Uterus (tissue), 4 donors: ENCODE measurements at places on chromosomes 3 and 15.

DNA sequence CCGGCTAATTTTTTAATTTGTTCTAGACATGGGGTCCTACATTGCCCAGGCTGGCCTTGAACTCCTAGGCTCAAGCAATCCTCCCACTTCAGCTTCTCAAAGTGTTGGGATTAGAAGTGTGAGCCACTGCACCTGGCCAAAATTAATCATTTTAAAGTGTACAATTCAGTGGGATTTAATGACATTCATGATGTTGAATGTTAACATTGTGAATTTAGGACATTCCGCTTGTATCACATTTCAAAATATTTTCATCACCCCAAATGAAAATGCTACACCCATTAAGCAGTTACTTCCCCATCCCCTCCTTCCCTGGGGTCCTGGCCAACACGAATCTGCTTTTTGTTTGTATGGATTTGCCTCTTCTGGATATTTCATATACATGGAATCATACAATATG is 62.1 kb upstream of the CGNL1 start:
- no peak for DNase-seq

DNA sequence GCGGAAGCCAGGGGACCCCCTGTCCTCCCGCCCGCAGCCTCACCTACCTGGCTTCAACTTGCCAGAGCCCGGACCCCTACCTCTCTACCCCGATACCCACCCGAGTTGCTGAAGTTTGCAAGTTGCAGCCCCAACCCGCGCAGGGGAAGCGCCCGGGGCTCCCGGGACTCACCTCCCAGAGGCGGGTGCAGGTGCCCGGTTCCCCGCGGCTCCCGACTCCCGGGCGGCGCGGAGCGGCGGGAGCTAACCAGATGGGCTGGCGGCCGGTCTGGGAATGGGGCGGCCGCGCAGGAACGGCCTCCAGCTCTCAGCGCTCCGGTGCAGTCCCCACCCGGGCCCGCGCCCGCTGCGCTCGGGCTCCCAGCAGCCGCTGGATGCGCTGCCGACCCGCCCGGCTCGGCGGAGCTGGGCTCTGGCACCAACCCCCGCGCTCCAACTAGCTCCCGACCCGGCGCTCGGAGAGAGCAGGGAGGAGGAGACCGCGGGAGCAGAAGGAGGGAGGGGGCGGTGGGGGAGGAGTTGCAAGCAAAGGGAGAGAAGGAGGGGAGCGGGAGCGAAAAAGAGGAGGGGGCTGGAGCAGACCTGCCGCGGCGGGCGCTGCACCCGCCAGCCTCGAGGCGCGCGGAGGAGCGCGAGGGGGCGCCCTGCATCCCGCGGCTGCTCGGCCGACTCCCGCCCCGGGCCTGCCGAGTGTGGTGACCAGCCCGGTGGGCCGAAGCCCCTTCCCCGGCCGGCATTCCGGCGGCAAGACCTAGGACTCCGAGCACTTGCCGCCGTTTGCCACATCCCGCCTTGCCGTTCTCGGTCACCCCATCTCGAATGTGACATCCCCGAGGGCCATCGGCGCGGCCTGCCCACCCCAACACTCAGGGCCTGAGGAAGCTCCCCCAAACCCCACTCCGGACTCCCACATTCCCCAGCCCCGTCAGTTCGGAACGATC is at the start of gene SEMA5B:
SEMA5B (minus strand) TSS at position 472 of the 941 bp plus-strand sequence. CDS start 66,500 bp downstream, outside the sequence.
- DNase-seq: peak; percentile 40

DNA sequence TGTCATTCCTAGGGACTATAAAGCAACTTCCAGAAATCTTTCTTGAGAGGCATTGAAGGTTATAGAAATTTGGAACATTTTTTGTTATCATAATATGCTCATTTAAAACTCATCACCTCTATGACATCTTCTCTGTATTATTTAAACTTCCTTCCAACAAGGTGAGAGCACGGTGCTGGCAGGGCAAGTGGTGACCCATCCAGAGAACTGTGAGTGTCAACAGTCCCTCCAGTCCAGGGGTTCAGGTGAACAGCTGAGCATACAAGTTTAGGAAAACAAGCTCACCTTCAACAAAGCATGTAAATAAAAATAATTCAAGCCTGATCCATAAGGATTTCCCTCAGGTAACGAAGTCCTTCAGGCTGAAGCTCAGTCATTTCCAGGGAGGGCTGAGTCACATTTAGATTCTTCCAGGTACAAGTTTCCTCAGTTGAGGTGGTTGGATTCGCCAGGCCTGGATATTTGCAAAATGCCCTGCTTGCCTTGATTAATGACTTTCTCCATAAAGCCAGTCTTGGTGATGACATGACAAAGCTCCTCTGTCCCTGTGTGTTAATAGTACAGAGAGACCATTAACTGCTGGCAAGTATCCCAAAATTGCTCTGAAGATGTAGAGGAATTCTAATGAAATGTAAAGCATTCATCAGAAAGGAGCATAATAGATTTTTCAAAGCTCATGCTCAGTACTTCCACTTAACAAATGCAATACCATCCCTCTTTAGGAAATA is 263.6 kb upstream of the GADL1 start:
- no peak for DNase-seq

DNA sequence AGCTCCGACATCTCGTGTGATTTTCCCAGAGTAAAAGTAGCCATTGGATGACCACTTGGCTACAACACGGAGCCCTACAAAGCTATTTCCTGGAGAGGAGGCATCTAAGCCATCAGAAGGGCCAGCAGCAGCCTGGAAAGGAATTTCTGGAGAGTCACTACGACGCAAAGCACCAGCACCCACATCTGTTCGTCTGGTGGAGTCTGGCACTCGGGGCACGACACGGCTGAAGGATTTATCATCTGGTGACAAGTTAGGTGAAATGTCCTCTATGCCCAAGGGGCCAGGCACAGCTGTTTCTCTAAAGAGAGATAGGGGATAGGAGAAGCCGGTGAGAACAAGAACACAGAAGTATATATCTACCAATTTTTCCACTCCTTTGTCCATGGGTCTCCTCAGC is 49.5 kb downstream of the TUBGCP4 start:
- no peak for DNase-seq

- peak; percentile 45 for DNase-seq
Measured at GRCh38 chr3:12193485-12194165, 34.9 kb upstream of the TIMP4 start.

- no peak for DNase-seq
Measured at GRCh38 chr3:61537366-61537765, 24.0 kb upstream of the PTPRG start.

DNA sequence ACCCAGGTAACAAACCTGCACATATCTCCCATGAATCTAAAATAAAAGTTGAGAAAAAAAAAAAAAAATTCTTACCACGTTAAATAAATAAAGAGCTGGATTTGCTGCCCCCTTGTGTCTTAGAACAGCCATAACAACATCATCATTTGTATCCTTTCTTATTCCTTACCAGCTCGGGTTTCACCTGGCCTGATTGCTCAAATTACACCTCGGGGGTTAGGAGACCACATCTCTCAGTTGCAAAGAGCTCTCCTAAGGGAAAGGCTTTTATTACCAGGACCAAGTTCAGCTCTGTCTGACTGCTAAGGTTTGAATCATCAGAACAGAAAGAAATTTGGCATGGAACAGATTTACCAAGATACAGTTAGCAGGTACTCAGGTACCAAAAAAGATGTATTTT is 25.8 kb upstream of the RPL39L start:
- peak; percentile 42 for DNase-seq

GRCh38 chr3:9385187-9386077 is 12.0 kb upstream of the SETD5 start:
- no peak for DNase-seq

DNA sequence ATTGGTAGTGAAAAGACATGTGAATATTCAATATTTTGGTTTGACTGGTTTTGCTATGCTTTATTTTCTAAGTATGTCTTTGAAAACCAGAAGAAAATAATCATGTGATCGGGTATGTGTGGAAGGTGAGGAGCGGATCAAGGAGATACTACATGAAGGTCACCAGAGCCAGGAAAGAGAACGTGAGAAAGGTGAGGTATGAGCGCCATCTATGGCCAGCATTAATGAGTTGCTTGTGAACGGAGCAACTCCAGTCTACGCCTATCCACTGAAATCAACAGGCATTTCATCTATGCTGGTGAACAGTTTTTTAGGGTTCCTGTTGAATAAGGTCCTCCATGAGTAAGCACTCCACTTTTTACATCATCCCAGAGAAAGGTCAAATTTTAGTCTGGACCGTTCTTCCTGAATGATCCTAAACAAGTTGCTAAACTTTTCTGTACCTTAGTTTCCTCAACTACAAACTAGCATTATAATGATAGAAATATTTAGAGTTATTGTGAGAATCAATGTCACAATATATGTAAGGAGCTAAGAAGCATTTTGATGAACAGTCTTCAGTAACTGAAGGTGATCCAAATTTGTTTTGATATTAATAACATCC is 1435.2 kb upstream of the CADM2 start:
- DNase-seq: no peak

GRCh38 chr3:69290006-69290405 is 95.9 kb downstream of the FRMD4B start:
- no peak for DNase-seq

- no peak for DNase-seq
Measured at GRCh38 chr3:4855676-4856075, 123.6 kb upstream of the BHLHE40 start.

DNA sequence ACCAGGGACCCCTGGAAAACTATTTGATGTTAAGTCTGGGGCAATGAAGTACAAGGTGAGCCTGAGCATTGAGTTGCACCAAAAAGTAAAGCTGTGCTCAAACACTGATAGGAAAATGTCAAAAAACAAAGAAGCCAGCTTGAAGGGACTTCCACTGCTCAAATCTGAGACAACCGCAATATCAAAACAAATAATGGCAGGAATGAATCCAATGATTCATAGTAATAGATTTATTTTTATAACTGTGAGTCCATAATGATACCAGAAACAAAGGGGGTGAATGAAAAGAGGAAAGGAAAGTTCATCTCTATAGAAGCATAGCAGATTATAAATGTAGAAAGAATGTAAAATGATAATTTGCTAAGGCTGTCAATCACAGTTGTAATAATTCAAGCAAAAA is 237.3 kb upstream of the ZBTB20 start:
- no peak for DNase-seq

DNA sequence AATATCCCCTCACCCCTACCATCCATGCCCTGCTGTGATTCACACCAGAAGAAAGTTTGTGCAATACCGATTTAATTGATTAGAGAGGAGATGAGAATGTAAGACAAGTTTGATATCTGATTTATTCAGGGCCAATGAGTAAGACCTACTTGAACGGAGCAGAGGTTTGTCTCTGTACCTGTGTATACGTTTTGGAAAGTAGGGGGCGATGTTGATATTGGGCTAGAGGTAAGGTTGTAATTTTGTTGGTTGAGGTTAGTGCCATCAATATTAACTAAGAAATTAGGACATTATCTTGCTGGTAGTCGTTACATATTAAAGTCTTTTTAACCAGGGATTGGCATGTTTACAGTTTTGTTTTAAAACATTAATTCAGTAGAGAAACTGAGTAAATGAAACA is 20.5 kb downstream of the EAF2 start:
- DNase-seq: no peak

GRCh38 chr3:5510300-5510699 is 322.8 kb downstream of the EDEM1 start:
- no peak for DNase-seq

DNA sequence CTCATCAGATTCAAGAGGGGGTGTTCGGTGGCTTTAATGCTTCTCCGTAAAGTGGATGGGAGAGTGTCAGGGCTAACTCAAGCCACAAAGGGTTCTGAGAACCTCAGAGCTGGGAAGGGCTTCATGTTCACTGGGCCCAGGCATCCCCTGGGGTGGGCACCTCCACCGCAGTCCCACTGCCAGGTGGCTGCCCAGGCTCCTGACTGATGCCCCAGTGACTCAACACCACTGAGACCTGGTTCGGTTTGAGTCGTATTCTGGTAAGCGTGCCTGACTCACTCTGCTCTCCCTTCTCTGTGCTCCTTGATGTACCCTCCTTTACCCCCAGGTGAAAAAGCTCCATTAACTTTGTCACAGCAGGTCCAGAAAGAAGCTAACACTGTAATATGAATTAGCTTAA is 304.6 kb downstream of the RPLP1 start:
- DNase-seq: no peak

GRCh38 chr3:77563012-77563411 is 523.1 kb downstream of the ROBO2 start:
- no peak for DNase-seq

GRCh38 chr3:186176373-186176990 is 67.6 kb upstream of the ETV5 start:
- no peak for DNase-seq

DNA sequence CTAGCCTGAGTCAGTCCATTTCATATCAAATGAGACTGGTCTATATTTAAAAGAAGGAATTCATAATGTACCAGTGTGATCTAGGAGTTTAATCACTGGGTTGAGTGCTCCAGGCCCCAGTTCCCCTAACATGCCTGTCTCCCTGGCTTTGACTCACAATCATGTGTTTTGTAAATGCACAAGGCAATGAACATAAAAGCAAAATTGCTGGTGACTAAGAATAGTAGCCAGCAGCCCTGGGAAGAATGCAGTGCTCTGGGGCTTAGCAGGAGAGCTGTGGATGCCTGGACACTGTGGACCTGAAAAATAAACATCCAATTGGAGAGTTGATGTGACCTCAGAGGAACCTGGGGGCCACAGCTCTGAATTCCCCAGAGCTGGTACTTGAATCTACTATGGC is 50.3 kb downstream of the SYNPR start:
- DNase-seq: no peak

DNA sequence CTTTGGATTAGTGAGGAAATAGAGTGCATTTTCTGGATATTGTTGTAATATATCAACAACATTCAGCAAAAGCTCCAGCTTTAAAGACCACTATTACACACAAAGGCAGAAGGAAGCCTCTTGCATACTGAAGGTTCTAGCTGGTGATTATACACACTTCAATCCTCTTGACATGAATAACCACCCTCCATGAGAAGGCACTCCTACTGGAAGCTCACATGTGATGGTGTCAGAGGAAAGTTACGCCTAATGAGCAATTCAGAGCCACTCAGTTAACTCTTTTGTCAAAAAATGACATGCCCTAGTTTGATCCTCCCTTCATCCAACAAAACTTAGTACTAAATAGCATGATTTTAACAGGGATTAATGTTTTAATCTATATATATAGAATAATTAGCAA is 124.6 kb upstream of the LYSMD4 start:
- DNase-seq: no peak

- DNase-seq: no peak
Measured at GRCh38 chr3:124428372-124429128, 301.7 kb upstream of the UMPS start.

- no peak for DNase-seq
Measured at GRCh38 chr3:47976135-47976732, 40.0 kb downstream of the MAP4 start.

GRCh38 chr15:97115761-97116070 is 785.2 kb downstream of the NR2F2 start:
- DNase-seq: no peak
